ENCODE measurements at places on chromosomes 5 and 9.

DNA sequence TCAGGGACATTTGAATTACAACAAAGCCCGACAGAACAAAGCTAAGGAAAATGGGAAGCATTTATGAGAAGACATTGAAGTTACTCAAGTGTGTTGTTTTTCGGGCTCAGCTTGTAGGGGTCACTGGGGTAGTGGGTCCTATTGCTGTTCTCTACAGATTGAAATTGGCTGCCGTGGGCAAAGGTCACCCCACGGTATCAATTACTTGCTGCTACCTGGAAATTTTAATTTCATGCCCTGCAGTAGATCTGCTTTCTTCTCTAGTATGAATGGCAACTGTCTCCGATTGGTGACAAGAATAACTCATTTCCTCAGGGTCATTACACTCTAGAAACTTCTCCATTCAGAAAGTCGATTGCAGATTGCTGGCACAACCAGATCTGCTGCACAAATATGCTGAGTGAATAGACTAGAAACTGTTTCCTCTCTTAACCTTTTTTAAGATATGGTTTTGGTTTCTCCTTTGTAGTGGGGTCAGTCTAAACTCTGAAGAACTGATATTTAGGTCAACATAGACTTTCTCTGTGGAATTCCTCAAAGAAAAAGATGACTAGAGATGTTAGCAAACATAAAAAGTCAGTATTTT is 454.1 kb downstream of the ARHGEF28 start:
- DNase-seq: no peak

DNA sequence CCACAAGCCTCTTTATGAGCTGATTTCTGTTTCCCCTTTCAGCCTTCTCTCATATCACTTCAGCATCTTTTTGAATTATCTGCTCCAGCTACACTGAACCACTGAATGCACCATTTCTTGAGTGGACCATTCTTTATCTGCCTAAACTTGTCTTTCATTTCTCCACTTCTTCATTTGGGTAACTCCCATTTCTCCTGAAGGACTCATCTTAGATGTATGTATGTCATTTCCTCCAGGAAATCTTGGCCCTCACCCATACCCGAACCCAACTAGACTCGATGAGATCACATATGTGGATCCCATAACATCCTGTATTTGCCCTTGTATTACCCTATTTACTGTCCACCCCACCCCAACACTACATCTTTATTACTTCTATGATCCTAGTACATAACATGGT is 249.8 kb downstream of the KIF4B start:
- DNase-seq: no peak

DNA sequence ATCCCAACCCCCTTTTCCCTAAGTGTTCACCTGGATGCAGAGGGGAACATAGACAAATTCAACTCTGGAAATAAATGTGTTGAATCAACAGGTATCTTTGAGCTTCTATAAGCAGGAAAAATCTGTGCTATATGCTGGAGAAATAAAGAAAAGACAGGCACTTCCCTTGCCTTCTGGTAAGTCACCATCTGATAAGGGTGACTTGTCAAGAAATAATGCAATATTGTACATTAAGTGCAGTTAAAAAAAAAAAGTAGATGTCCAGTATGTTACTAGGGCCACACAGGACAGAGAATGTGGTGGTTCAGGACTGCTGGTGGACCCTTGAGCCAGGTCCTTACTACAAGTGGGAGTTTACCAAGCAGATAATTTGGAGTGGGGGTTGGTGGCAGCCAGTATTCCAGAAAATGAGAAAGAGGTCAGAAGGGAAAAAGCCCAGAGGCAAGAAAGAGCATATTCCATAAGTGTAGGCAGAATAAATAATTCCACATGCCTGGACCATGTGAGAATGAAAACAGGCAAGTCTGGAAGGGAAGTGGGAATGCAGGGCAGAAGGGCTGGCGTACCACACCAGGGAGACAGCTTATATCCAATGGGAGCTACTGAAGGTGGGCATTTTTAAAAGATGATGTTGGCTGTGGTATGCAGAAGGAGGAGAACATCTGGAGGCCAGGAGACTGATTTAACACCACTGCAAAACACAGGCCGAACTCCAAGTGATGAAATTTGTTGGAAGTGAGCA is 209.9 kb downstream of the SEMA5A start:
- DNase-seq: no peak

DNA sequence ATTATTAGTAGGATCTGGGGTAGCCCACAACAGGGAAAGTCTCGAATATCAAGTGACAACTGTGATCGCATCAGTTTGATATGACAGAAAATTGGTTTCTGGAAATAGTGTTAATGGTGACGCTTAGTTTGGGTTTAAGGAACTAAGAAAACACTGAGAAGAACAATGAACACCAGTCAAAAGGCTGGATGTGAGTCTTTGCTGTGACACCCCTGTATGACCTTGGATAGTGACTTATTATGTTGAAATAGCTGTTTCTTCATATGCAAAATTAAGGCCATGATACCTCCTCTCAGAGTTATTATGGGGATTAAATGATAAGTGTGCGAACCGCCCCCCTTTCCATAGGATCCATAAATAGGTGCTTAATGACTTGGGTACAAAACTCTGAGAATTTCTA is 926 bp downstream of the DNAJC25 start:
- DNase-seq: no peak

DNA sequence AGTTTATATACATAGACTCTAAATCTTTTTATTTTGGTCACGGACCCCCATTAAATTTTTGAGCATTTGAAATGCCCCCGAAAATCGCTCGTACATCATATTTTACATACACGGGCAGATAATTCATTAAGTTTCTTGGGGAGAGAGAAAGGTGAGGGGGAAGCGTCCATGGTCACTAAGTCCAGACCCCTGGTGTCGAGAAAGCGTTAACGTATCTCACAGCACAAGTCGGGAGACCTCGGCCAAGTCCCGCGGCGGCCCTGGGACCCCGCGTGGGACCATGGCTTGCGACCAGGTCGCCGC is 794 bp downstream of the PTBP3 start:
- no peak for DNase-seq

DNA sequence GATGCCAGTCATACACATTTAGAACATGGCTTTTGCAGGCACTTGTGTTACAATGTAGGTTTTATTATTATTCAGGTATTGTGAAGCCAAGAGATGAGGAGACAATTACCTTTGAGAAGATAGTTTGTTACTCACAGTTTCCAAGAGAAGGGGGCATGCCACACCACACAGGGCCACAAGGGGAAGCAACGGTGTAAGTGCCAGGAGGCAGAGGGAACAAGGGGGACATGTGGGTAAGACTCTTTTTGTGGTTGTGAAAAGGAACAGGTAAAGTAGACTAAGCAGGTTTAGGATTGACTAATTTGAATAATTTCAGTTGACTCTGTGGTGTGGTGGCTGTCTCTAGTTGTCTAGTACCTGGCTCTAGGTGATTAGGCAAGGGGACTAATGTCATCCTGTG is 191.2 kb downstream of the TRPM6 start:
- DNase-seq: no peak

DNA sequence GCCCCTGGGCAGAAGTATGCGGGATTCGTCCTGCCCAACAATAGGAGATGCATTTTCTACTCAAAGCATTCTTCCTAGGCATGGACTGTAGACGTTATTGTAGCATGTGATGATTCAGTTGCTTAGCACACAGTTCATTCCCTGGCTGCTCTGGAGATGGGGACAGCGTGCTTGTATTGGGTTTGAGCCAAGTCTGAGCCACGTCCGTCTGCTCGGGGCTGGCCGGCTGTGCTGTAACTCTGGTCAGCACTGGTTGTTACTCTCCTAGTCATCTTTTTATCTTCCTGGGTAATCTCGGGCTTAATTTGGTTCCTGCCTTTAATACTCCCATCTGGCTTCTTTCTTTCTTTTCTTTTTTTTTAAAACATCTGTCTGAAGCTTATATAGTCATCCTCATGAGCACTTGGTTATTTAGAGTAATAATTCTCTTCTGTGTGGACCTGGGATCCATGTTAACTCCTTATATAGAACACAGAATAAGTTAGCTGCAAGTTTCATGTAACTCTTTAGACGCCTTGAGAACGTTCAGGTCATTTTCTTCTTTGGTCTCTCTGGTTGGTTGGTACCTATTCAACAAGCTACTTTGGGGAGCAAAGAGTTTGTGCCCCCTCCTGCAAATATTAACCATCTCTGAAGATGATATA is 118.8 kb upstream of the RPS23 start:
- DNase-seq: no peak

- DNase-seq: no peak
Measured at GRCh38 chr5:100731768-100732167, 171.3 kb downstream of the ST8SIA4 start.

DNA sequence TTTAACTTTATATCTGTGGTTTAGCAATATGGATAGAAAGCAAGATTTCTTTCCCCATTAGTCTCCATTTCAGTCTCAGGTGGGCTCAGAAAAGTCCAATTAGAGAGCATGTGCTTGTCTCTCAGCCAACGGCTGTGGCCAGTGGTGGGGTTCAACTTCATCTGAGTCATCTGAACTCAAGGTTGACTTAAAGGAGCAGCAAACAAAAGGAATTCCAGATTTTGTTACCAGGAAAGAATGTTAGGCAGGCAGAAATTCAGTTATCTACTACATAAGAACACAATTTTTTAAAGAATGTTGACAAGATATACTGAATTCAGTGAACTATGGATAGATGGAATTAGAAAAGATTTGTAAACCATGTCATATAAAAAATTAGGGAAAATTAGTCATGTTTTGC is 784.1 kb downstream of the MAT2B start:
- DNase-seq: no peak

DNA sequence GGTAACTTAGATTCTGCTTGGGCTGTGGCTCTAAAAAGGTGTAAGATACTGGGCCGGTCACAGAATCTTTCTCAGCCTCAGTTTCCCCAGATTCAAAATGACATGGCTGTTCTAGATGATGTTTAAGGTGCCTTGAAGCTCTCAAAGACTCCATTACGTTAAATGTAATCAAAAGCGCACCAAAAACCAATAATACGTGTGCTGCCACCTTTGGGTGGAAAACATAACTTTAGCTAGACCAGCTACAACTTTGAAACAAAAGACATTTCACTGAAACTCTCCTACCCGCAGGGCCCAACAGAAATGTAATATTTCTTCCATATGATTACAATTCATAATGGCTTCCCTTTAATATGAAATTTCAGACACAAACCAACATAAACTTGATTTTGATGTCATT is 35.0 kb upstream of the PCSK5 start:
- DNase-seq: no peak

DNA sequence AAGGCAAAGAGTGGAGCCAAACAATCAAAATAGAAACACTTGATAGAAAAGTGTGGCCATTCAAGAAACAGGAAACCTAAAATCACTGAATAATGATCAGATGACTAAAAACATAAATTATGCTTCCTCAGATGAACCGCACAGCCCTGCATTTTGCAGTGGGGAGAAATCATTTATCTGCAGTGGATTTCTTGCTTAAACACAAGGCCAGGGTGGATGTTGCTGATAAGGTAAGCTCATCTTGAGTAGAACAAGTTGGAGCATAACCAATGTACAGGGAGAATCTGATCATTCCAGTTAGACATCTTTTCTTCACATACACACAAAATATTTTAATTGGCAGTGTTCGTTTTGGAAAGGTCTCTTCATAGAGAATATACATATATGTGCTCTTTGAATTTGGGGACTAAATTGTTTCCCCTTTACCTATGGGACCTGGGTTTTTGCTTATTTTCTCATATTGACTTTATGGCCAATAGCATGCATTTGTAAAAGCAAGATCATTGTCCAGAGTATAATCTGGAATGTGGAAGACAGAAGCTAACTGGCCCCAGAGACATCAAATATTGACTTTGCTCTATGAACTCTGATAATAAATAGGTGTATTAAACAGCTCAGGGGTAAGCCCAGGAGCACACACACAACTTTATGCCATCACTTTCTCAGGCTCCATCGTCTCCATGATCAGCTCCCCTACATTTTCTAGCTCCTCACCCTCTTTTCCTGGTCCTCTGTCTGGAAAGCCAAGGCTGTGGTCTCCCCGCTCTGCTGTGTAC is 9.1 kb downstream of the ANKDD1B start:
- no peak for DNase-seq

DNA sequence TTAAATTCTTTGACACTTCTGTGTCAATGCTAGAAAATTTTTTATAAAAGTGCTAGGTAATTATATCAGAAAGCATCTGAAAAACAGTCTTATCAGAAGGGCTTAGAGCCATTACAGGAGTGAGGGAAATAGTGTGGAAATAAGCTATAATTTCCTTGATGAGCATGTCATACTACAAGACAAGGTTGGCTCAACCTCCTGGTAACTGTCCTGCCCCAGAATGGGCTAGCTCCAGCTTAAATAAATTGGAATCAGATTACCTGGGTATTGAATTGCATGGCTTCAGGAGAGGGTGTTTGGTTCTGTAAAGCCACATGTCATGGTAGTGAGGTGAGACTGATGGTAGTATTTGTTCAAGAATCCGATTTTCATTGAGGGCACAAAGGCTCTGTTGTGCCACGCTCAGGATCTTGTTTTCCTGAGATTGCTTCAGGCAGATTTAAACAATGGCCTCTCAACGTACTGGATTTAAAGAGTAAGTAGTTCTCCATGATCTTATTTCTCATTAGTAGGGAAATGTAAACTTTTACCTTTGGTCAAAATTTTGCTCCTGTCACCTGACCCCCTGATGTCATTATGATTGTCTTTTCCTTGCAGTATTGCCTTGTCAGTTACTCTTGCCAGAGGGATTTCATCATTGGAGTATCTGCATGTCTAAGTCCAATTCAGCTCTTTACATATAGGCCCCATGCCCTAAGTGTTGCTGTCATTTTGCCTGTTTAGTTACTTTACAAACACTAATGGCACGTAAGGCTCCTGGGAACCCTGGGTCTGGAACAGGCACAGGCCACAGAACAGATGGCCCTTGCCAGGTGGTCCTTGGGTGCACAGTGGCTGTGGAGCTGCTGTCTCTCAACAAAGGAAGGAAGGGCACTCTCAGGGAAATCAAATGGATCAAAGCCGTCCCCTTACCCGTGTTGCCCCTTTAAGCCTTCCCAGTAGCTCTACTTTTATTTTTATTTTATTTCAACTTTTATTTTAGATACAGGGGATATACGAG is 21.3 kb downstream of the TRIO start:
- no peak for DNase-seq

GRCh38 chr5:59169768-59170150 is 586.9 kb downstream of the RAB3C start:
- DNase-seq: no peak

DNA sequence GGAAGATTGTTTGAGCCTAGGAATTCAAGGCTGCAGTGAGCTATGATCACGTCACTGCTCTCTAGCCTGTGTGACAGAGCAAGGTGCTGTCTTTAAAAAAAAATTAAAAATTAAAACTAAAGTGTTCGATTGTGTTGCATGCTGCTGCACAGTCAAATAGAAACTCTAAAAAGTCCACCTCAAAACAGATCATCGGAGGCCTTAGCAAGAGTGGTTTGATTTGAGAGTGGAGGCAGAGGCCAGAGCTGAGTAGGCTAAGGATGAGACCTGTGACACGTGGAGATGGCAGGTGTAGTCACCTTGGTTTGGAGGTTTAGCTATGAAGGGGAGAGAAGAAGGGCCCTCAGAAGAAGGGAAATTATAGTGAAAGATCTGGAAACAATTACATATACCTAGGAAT is 2.8 kb upstream of the PTPDC1 start:
- no peak for DNase-seq

GRCh38 chr5:2024986-2025721 is 142.4 kb upstream of the IRX4 start:
- DNase-seq: no peak

- DNase-seq: no peak
Measured at GRCh38 chr9:133681658-133682306, 45.6 kb downstream of the DBH start.

- no peak for DNase-seq
Measured at GRCh38 chr9:111148052-111149017, 110.1 kb upstream of the LPAR1 start.

GRCh38 chr5:150670275-150670947 is 9.4 kb downstream of the MYOZ3 start:
- no peak for DNase-seq

All from stimulated activated CD4-positive, alpha-beta T cell treated with anti-CD3 and anti-CD28 coated beads, Interleukin-15, amount 100 ng/mL, for 48 hours (primary cell).